Stimulated activated CD8-positive, alpha-beta memory T cell treated with anti-CD3 and anti-CD28 coated beads, Interleukin-2, amount 100 ng/mL, for 48 hours (primary cell): ENCODE measurements at places on chromosomes 12 and 14.

DNA sequence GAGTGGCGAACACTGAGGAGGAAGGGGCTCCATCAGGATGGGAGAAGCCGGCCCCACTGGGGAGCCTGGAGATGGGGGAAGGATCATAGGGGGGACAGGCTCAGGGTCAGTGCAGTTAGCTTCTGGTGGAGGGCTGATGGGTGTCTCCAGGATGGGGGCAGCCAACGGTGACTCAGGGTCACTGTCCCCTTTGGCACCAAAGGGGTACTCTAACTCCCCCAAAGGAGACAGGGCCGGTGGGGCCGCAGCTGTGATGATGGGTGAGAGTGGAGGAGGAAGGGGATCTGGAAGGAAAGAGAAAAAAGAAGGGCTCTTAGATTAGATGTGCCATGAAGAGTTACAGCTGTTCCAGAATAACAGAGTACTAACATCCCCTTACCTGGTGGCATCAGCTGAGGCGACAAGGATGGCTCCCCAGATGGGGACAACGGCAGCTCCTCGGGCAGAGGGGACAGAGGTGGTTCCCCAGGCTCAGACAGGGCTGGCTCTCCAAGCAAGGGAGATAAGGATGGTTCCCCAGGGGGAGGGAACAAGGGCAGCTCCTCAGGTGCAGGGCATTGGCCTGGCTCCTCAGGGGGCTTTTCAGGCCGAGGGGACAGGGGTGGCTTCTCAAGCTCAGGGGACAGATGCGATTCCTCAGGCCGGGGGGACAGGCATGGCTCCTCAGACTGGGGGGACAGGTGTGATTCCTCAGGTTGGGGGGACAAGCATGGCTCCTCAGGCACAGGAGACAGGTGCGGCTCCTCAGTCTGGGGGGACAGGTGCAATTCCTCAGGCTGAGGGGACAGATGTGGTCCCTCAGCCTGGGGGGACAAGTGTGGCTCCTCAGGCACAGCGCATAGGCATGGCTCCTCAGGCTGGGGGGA is 9.9 kb downstream of the KMT2D start:
- DNase-seq, result no peak

DNA sequence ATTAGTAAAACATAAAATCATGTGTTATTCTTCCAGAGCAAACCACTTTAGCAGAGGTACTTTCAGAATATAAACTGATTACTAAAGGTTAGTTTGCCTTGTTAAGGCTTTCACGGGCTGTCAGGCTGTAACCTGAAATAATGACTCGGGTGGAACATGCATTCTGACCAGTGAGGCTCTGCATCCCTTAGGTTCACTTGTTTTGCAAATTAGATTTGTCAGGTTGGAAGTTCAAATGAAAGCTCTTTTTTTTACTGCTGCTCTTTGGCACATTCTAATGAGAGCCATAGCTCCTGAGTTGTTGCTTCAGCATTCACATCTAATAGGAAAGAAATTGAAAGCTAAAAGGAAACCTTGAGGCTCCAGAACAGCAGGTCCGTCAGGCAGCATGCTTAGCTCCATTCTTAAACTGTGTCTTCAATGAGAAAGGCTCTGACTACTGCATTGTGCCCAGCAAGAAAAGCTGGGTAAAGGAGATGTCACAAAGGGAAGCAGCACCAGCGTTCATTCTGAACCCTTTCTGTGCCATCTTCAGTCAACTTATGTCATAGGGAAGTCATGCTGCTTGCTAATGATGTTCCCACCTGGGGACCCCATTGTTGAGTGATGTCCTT is 445.5 kb upstream of the FBXO33 start:
- DNase-seq, result no peak

DNA sequence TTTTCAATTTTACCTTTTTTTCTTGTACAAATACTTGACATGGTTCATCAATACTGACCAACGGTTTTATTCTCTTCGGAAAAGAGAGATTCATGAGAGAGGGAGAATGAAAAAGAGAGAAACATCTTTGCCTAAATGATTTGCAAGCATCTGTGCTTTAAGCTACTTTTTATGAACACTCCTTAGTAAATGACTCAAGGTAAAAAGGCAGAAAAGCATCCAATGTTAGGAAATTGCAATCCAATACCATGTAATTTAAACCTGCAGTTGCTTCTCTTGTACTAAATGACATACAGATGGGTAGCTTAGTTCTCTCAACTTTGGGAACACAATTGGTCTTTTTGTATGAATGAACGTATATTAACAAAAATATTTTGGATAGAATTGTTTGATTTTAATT is 46.1 kb downstream of the MSRB3 start:
- DNase-seq, result no peak

DNA sequence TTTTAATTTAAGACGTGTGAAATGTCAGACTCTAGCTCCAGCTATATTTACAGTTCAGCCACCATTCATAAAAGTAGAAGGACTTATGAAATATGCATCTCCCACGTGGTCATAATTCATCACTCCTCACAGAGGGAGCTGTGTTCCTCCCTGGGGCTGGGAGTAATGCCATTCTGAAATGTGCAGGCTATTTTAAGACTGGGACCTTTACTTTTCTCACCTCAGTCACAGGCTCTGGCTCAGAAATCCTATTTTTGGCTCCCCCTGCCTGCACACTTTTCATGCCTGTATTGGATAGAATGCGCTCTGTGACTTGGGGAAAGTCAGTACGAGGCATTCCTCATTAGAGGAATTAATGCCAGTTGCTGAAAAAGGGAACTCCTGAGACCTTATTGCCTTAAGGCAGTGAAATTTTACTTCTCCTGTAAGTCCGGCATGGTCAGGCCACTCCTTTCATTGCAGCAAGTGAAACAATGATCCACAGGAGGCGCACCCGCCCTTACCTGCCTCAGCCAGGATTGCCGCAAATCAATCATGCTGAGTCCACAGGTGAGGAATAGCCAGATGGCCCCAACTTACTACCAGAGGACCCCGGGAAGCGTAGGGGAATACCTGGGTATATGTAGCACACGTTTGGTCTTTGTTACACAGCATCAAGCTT is 1133.2 kb upstream of the TMEM132C start:
- no peak for DNase-seq

GRCh38 chr14:99586761-99587459 is 17.1 kb downstream of the CCDC85C start:
- DNase-seq, result no peak

DNA sequence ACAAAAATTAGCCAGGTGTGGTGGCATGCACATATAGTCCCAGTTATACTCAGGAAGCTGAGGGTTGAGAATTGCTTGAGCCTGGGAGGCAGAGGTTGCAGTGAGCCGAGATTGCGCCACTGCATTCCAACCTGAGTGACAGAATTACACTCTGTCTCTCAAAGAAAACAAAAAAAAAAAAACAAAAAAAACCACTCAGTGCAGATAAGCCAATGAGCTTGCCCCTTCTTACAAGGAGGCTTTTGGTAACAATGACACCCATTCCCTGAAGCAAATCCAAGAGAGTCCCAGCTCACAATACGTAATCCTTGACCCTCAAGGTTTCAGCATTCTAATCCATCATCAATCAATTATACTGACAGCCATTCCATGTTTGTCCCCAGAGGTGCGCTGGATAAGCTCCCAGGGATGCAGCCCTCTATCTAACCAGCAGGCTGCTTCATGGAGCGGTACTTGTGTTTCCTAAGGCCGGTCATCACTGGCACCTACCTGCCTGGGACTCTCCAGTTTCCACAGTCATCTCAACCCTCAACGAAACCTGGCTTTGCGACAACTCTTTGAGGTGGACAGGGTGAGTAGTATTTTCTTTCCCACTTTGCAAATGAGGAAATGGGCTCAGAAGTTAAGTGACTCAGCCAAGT is 12.4 kb downstream of the GCN1 start:
- DNase-seq, result no peak

DNA sequence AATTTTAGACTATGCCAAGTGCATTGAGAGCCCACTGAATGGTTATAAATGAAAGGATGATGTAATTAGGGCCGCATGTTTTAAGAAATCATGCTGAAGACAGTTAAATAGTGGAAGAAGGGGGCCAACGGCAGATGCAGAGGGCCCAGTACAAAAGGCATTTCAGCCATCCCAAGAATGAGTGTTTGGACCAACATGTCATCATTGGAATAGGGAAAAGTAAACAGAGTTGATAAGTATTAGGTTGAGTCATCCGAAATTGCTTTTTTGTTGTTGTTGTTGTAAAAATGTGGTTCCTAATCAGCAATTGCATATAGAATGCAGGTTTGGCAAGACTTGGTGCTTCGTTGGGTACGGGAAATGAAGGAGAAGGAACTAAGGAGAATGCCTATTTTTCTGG is 29.5 kb downstream of the BMP4 start:
- DNase-seq, result no peak

DNA sequence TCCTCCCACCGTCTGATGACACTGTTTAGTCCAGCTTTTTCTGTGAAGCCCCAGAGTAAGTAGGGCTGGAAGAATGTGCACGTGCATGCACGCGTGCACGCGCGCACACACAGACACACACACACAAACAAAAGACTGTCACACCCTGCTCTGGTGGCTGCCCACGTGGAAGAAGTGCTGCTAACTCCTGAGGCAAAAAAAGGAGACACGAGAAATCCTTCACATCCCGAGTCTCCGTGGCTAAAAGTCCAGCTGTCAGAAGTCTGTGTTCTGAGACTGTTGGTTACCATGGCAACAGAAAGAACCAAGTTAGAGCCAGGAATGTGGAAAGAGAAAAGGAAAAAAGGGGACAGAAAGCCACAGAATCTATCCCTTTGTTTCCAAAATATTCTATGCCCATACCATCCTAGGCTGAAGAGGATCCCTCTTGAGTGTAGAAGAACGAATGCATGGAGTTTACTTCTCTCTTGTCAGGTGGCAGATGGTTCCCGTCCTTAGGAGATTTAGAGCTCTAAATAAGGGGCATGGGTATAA is 1.6 kb upstream of the C12orf71 start:
- no peak for DNase-seq

DNA sequence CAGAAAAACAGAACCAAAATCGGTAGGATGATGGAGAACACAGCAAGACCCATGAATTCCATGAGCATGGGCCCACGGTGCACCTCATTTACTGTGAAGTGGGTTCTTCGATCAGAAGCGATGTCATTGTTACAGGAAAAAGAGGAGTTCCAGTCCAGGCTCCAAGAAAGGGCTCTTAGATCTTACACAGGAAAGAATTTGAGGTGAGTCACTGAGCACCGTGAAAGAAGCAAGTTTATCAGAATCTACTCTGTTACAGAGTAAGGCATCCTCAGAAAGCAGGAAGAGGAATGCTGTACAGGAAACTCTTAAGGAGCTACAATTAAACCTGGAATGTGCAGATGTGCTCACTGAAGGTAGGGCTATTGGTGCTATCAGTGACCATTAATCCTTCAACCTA is 11.6 kb upstream of the CHFR start:
- DNase-seq, result no peak

DNA sequence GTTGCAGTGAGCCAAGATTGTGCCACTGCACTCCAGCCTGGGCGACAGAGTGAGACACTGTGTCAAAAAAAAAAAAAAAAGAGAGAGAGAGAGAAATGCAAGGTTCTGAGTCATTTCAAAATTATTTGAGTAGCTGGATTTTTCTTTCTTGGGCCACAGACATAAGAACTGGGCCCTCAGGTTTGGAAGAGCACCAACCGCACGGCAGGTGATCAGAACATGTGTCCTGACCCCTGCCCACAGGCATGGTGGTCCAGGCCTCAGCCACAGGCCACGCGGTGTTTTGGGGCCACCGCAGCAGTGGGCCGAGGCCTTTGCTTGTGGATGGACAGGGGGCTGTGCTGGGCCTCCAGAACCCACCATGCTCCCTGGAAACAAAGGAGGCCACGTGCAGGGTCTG is 126.7 kb downstream of the CALM1 start:
- DNase-seq, result no peak

- DNase-seq, result no peak
These were observed 170.5 kb downstream of the NDUFA12 start for GRCh38 chr12:94832780-94833681.
